ENCODE measurements at places on chromosomes 2 and 18. TPM values are rescaled to one million over a fixed set of nuclear protein-coding genes. Genes with fewer than 3 reads are reported as not detected.

TXNDC2 gene
- not detected for total RNA-seq

POTEI gene
- not detected for total RNA-seq

- DNase-seq = no peak
Observed at GRCh38 chr2:196836440-196836839, 27.3 kb upstream of the C2orf66 start.

DNA sequence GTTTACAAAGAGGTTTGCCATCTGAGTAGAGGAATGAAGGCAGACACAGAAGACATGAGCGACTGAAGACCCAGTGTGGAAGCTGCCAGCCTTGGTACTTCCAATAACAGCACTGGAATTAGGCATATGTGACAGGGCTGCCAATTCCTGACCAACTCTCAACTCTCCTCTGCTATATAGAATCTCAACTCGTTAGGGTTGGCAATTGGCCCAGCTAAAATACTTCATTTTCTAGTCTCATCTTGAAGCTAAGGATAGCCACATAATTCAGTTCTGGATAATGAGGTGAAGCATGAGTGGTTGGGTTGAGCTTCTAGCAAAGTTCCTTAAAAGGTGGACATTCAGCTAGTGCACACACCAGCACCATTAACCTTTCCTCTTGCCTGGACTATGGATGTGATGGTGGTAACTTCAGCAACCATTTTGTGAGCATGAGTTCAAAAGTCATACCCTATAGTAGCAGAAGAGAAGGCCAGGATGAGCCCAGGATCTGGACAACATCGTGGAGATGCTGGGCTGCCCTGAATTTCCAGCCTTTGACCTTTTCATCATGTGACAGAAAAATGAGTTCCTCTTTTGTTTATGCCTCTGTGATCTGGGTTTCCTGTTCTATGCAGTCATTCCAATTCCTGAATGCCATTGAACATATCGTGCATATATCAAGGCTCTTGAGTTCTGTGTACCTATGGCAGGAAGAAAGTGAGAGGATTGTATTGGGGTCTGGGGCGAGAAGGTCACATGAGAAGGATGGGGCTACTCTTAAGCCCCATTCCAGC lies 68.1 kb upstream of the HAAO start:
- no peak for DNase-seq

DHRS9 gene
- total RNA-seq = 0.32 TPM

Measured in CD4-positive, alpha-beta memory T cell (primary cell).